IPS DF 6.9 (cell line): ENCODE measurements at places on chromosomes 7 and 10.

GRCh38 chr7:158123753-158124152 lies 463.9 kb downstream of the PTPRN2 start:
- DNase-seq, result no peak

DNA sequence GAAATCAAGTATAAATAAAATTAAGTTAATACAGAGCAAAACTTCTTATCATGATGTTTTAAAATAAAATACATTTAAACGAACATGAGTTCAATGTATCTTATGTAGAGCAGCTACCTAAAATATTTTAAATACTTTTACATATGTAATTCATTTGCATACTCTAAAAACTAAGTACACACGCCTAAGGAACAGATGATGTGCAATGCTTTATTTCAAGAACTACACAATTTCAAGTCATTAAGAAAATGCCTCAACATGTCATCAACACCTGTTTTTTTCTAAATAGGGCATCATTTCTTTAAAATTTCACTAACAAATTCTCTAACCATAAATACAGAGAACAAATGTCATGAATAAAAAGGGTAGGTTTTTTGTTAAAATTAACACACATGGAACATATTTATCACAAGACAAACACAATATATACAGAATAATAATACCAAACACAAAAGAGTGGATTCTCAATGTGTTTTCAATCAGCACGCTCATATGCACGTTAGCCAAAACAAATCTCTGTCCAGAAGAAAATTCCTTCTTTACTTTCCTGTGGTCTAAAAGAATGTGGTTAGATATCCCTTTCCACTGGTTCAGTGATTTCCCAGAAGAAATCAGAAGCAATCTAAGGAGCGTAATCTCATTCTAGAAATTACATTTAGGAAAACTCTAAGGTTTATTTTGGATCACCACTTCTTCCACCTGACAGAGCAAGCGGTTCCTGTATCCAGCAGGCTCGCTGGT lies 73.0 kb upstream of the PFKP start:
- DNase-seq, result no peak

GRCh38 chr10:78702186-78702585 lies 366.6 kb upstream of the ZMIZ1 start:
- no peak for DNase-seq

GRCh38 chr7:143120691-143121405 lies 11.0 kb upstream of the PIP start:
- DNase-seq, result no peak

GRCh38 chr7:107471292-107472070 lies 1.6 kb downstream of the GPR22 start:
- DNase-seq, result no peak

GRCh38 chr7:151692721-151693120 lies 173.0 kb upstream of the RHEB start:
- no peak for DNase-seq

- DNase-seq, result no peak
Measured at GRCh38 chr7:154423231-154423630, 371.0 kb downstream of the DPP6 start.

- DNase-seq, result no peak
Measured at GRCh38 chr7:144027070-144027469, 21.7 kb upstream of the OR2A5 start.
